GM13977 (cell line): ENCODE measurements at places on chromosomes 12 and 14.

GRCh38 chr12:116458492-116458891, 100.7 kb upstream of the MAP1LC3B2 start:
- DNase-seq: no peak

GRCh38 chr14:84610086-84610485, 919.9 kb upstream of the FLRT2 start:
- no peak for DNase-seq

GRCh38 chr12:127991485-127991884, 275.5 kb upstream of the TMEM132C start:
- no peak for DNase-seq

DNA sequence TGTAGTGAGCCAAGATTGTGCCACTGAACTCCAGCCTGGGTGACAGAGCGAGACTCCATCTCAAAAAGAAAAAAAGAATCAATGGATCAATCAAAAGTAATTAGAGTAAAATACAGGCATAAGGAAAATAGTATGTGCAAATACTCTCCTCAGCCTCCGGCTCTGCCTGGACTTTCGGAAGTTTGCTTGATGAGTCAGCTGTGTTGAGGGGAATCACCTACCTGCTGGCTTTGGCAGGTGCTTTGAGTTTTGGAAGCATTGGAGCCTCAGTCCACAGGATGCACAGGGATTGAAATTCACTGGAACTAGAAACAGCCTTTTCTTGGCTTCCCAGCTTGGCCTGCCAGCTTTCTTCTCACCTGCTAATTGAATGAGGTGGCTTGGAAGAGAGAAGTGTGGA, 268.2 kb downstream of the PCNX1 start:
- no peak for DNase-seq
